GM12864 (cell line): ENCODE measurements at places on chromosomes 4 and X.

DNA sequence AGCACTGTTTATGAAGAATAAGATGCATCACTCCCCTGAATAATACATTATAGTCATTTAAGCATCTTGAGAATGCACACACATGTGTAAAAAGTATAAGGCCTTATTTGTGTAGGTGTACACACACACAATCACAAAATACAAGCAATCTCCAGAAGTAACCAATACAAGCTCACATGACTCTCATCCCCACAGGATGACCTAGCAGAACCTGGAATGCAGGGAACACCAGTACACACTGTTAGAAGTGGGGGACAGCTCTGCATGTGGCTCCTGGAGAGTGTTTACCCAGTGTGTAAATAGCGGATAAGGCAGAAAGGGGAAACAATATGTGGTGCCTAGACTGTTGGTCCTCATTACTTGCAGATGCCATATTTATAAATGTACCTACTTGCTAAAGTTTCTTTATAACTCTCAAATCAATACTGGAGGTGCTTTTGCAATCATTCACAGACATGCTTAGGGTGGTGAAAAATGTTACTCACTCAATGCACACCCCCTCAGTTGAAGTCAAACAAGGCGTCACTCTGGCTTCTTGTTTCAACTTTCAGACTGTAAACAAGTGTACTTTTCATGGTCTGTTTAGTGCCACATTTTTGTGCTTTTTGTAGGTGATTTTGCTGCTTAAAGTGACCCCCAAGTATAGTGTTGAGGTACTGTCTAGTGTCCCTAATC lies 73.1 kb downstream of the MAGEB17 start:
- no peak for DNase-seq

GRCh38 chr4:185351691-185352090 lies 44.0 kb downstream of the LRP2BP start:
- DNase-seq: no peak

DNA sequence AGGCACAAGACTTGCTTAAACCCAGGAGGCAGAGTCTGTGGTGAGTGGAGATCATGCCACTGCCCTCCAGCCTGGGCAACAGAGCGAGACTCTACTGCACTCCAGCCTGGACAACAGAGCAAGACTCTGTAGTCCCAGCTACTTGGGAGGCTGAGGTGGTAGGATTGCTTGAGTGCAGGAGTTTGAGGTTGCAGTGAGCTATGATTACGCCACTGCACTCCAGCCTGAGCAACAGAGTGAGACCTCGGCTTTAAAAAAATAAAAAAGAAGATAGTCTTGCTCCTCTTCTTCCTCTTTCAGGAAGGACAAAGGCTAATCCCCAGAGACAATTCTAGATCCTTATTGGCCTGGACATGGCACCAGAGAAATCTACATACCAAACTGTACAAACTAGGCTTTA lies 5.7 kb upstream of the PPEF2 start:
- DNase-seq: no peak

DNA sequence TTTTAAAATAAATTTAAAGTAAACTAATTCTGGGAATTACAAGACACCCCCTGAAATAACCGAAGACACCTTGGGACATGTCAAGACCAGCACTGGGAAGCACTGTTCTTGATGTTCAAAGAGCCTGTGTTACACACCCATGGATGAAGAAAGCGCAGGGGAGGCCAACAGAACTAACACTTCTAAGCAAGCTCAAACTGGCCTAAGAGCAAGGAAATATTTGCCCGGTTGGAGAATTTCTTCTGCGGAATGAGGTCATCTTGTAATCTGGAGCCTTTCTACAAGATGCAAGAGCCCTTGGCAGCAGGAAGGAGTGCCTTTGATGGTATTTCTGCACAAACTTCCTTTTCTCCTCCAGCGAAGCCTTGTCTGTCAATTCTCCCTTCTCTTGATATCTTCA lies 9.3 kb upstream of the EFHC2 start:
- DNase-seq: no peak

- no peak for DNase-seq
Observed at GRCh38 chr4:99624141-99624719, 33.4 kb downstream of the C4orf54 start.

GRCh38 chr4:108453366-108453765 lies 167.0 kb upstream of the RPL34 start:
- no peak for DNase-seq

DNA sequence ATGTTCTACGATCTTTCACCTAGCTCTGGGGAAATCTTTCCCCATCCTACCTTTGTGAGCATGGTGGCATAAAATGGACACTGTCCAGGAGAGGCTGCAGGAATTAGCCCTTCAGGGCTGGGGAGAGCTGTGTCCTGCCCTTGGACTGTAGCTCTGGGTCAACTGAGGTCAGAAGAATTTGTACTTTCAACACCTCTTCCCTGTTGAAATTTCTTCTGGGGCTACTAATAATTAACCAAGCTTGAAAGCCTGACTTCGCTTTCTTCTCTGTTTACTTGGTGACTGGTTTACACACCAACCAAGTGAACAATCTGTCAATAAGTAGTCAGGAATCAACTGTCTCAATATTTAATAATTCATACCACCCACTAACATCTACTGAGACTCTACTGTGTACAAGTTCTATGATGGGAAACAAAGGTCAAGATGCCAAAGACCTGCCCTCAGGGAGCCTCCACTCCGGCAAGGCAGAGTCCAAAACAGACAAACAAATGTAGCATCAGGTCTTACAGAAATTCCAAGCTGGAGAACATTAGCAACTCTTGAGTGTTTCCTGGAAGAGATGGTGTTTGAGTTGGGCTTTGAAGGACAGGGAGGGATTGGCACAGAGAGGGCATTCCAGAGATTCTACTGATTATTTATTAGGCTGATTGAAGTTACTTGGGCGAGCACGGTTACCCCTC lies 113.1 kb downstream of the ENPP6 start:
- no peak for DNase-seq

- DNase-seq: peak; percentile 51
Observed at GRCh38 chr4:159018062-159018629, 84.7 kb upstream of the RAPGEF2 start.

DNA sequence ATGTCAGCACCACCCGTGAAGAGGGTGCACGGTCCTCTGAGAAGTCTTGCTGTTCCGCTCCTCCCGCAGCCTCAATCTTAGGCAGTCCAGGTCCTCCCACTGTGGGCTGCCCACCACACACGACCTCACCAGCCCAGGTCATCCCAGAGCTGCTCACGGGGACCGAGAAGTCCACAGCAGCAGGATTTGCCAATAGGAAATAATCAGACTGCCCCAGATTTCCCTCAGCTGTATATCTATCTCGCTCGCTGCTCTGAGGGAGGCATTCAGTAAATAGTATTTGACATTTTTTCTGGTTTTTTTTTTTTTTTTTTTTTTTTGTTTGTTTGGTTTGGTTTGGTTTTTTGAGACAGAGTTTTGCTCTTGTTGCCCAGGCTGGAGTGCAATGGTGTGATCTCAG lies 83.8 kb downstream of the STOX2 start:
- no peak for DNase-seq

- no peak for DNase-seq
Observed at GRCh38 chr4:177717407-177717806, 275.2 kb upstream of the AGA start.

DNA sequence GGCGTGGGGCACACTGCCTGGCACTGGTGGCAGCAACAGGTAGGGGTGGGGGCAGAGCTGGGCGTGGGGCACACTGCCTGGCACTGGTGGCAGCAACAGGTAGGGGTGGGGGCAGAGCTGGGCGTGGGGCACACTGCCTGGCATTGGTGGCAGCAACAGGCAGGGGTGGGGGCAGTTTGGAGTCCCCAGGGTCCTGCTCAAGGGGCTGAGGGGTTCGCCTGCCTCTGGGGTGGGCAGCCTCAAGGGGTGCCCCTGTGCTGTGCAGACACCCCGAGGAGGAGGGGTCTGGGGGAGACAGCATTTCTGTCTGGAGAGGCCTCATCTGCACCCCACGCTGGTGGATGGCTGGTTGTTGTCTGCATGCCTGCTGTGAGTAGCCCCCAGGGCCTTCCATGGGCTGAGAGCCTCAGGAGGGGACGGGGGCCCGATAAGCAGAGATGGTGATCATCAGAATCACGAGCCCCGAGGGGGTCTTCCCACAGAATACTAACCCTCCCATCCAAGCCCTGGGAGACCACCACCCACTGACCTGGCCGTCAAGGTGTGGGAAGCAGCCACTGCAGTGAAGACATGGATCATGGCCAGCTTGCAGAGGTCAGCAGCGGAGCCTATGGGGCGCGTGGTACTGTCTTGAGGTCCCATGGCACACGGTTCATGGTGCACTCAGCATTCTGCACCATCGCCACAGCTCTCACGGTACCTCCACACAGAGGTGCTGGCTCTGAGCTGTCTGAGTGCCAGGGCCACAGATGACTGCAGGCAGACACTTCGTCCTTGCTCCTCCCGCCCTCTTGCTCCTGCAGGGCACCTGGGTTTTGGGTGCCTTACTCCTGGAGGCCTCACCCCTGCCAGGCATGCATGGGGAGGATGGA lies 21.5 kb downstream of the NAT8L start:
- DNase-seq: no peak

GRCh38 chr4:168633064-168633463 lies 136.2 kb downstream of the PALLD start:
- DNase-seq: no peak

DNA sequence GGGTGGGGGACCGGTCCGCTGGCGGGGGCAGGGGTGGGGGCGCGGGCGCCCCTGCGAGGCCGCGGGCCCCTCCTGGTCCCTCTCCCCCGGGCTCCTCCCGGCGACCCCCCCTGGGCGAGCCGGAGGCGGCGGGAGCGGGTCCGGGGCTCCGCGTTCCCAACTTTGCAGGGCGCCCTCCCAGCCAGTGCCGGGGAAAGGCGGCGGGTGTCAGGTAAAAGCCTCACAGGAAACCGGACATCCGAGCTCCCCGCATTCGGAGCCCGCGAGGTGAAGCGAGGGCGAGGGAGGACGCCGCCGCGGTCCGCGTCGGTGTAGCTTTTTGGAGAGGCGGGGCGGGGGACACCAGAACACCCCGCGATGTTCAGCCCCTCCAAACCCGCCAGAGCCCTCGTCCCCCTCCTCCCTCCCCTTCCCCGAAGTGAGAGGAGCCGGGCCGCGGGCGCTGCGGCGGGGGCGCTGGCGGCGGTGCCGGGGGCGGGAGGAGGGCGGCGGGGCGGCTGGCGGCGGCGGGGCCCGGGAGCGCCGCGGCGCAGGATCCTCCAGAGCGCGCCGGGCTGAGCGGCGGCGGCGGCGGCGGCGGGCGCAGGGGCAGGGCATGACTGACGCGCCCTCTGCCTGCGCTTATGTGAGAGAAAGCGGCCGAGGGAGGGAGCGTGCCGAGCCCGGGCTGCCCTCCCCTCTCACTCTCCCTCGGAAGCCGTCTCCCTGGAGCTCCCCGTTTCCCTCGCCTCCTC lies at the start of gene VEGFC:
TSS of gene VEGFC (minus strand) at position 597 of the 734 bp plus-strand sequence. CDS start 611 bp downstream, outside the sequence.
- no peak for DNase-seq
